ENCODE measurements at places on chromosomes 16 and 17.

- DNase-seq = no peak
Observed at GRCh38 chr16:4052801-4053293, 63.4 kb downstream of the ADCY9 start.

DNA sequence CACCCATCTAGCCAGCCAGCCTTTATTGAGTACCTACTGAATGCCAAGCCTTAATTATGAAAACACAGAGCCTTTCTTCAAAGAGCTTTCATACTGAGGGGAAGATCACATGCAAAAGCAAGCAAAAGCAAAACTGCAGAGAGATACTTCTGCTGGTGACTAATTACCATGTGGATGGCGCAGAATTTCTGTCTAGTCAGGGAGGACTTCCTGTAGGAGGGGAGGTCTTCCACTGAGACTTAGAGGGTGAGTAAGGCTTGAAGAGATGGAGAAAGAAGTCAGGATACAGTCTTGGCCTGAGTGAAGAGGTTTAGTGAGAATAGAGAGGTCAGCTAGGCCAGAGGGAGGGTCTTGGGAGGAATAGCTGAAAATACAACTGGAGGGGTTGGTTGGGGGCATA is 53.9 kb upstream of the CCL2 start:
- no peak for DNase-seq

DNA sequence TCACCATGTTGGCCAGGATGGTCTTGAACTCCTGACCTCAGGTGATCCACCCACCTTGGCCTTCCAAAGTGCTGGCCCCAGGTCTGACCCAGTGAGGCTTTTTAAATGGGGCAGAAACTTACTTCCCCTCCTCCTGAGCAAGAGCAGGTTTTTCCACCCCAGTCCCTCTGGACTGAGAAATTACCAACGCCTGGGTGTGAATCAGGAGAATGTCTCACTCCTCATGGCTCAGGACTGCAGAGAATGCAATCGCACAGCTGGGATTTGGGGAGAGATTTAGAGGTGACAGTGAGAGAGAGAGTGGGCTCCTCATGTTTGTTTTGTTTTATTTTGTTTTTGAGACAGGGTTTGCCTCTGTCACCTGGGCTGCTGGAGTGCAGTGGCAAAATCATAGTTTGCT is 203.6 kb downstream of the RAB11FIP4 start:
- no peak for DNase-seq

- no peak for DNase-seq
Observed at GRCh38 chr17:56424543-56425044, 168.9 kb upstream of the NOG start.

DNA sequence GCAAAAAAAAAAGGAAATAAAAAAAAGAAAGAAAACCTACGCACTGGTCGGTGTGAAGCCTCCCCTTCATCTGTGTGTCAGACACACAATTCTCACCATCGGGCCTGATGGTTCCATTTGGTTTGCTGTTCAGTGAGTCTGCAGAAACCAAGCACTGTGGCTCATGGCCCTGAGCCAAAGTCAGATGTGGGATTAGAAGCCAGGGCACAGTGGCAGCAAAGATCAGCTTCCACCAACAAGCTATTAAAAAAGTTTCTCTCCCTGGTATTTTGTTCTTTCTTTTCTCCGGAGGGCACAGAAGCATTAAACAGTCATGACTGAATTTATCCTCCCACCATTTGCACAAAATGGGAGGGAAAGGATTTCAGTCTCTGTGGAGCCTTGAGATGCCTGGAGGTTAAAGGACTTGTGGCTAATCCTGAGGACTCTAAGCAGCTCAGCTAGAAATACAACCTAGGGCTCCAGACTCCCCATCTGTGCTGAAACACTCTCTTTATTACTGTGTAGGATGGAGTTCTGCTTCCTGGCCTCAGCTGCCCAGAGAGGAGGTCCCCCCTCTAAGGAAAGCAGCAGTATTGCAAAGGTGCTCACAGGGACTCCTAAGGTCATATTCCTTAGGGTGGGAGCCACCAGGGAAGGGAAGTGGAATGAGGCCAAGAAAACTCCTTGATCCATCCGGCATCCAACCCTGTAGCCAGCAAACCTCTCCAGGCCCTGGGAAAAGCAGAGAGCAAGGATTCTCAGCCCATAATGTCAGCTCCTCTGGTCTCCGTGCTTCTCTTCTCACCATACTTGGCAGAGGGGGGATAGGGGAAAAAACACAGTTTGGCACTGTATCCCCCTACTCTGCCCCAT is 28.2 kb downstream of the SLC39A11 start:
- DNase-seq = no peak

DNA sequence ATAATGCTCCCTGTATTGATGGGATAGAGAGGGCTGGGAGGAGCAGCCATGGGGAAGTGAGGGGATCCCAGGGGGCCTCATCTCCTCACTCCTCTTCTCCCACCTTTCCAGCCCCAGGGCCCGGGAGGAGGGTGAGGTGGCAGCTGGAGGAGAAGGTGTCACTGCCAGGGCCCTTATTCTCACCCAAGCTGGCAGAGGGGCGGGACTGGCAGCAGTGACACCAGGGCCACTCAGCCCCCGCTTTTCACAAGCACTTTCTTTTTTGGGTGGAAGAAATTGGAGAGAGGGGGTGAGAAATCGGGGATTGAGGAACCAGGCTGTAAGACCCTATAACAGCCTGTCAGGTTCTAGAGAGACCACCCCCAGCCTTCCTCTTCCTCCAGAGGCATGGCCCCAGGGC is 2.4 kb upstream of the TBX21 start:
- DNase-seq = no peak

GRCh38 chr17:8126491-8127066 is 2.7 kb upstream of the HES7 start:
- no peak for DNase-seq

DNA sequence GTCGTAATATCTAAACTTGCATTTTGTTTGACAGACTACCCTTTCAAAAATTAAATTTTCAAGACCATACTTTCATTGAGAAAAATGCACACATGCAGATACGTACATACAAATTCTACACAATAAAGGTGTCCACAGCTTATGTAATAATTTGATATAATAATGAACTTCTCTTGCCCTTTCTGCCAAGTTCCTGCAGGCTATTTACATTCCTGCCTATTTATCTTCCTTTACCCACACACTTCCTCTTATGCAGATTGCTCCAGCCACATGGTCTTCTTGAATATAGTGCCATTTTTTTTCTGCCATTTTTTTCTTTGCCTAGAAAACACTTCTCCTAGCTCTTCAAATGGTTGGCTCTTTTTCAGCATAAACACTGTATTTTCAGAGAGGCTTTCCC is 826.9 kb upstream of the CDH8 start:
- no peak for DNase-seq

DNA sequence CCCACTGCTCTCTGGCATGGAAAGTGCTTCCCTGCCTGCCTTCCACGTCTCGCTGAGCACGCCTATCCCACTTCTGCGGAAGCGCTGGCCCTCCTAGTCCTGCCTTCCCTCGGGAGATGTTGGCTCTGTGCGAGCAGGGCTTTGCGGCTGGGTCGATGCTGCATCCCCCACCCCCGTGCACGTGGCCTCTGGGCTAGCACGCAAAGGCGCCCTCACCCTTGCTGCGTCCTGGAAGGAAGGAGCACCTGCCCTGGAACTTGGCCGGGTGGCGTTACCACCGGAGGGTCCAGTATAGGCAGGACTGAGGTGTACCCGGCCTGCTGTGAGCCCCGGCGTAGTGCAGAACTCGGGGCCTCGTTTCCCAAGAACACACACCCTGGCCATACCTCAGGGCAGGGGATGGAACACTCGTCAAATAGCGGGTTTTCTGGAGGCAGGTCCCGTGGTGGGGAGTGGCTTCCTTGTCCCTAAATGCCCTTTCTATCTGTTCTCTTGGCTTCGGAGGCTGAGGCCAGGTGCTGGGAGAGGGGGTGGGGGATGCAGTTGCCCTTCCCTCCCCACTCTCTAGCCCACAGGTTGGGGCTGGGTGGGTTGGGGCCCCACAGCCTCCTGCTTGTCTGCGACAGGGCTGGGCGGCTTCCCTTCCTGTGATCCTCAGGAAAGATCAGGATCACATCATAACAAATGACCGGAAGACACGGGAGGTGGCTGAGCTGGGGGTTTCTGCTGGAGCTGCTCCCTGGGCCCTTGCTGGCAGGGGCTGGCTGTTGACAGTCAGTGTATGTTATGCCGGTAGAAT is 17.4 kb downstream of the BAIAP2 start:
- no peak for DNase-seq

- no peak for DNase-seq
Observed at GRCh38 chr16:46673320-46674013, 15.5 kb downstream of the VPS35 start.

GRCh38 chr17:34370997-34371395 is 8.0 kb upstream of the CCL1 start:
- no peak for DNase-seq
